ENCODE measurements at places on chromosomes 3 and 15. TPM values are rescaled to one million over a fixed set of nuclear protein-coding genes. Genes with fewer than 3 reads are reported as not detected.
A peak's percentile ranks its signal among the peaks of the same experiment; 100 is the strongest.

Gene GPR176
- not detected for total RNA-seq

Gene LTK
- total RNA-seq = 1.1 TPM

Gene ZNF620
- total RNA-seq = 5.5 TPM

Gene TP53BP1
- 27.9 TPM for total RNA-seq

GRCh38 chr3:116238846-116239565, 206.3 kb downstream of the LSAMP start:
- H3K36me3 ChIP-seq = no peaks in the 10 kb centered on the region
- DNase-seq = no peak
- no peak overlapping the region for H3K4me3 ChIP-seq

DNA sequence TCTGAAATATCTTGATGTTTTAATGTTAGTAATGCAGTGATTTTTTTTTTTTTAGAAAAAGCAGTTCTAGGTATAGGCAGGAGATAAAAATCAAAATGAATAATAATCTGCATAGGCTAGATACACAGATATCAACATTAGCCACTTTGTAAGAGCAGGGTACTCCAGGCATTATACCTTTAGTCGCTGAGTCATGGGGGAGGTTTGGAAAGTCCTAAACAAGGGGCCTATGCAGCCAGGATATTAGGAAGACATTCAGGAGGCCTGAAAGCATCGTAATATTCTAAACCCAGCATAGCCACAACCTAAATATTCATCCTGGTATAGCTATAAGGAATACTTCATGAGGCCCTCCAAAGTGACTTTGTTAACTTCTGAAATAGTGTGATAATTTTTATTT, 258.1 kb upstream of the NECTIN3 start:
- no peaks in the 10 kb centered on the region for H3K36me3 ChIP-seq
- H3K27me3 ChIP-seq = peaks cover 21% of the 10 kb centered on the region
- peaks cover 19% of the 10 kb centered on the region for H3K4me1 ChIP-seq
- H3K27ac ChIP-seq = no peak overlapping the region
- no peak overlapping the region for H3K4me3 ChIP-seq

GRCh38 chr15:66912001-66912400, 153.4 kb upstream of the SMAD3 start:
- peak overlapping the region; percentile 86 for H3K27ac ChIP-seq
- peak overlapping the region; percentile 45 for H3K4me3 ChIP-seq
- H3K36me3 ChIP-seq = peaks cover 8% of the 10 kb centered on the region
- DNase-seq = peak; percentile 80
- peaks cover 47% of the 10 kb centered on the region for H3K4me1 ChIP-seq
- peaks cover 8% of the 10 kb centered on the region for H3K27me3 ChIP-seq

- no peak for DNase-seq
- no peaks in the 10 kb centered on the region for H3K27me3 ChIP-seq
- H3K36me3 ChIP-seq = no peaks in the 10 kb centered on the region
- no peak overlapping the region for H3K27ac ChIP-seq
Observed at GRCh38 chr3:76479161-76479650, 560.7 kb upstream of the ROBO2 start.

GRCh38 chr15:63244399-63244798, 33.0 kb upstream of the APH1B start:
- peak overlapping the region; percentile 58 for H3K27ac ChIP-seq
- H3K36me3 ChIP-seq = peaks cover 63% of the 10 kb centered on the region
- H3K4me1 ChIP-seq = peaks cover 43% of the 10 kb centered on the region
- no peak for DNase-seq

DNA sequence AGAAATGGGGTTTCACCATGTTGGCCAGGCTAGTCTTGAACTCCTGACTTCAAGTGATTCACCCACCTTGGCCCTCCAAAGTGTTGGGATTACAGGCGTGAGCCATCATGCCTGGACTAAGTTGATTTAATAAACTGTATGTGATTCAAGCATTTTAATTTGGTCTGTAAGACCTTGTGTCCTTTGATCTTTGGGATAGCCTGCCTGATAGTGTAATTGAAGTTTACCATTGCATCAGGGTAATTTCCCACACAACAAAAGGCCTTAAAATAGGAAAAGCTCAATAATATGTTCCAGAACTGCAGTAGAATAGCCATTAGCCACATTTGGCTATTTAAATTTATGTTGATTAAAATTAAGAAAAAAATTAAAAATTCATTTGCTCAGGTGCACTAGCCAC, 25.2 kb upstream of the DENND6A start:
- no peaks in the 10 kb centered on the region for H3K36me3 ChIP-seq
- no peaks in the 10 kb centered on the region for H3K4me1 ChIP-seq
- no peak overlapping the region for H3K27ac ChIP-seq
- H3K4me3 ChIP-seq = no peak overlapping the region
- H3K27me3 ChIP-seq = no peaks in the 10 kb centered on the region

- no peak for DNase-seq
- no peak overlapping the region for H3K27ac ChIP-seq
- no peaks in the 10 kb centered on the region for H3K27me3 ChIP-seq
- H3K36me3 ChIP-seq = no peaks in the 10 kb centered on the region
- H3K4me3 ChIP-seq = no peak overlapping the region
- no peaks in the 10 kb centered on the region for H3K4me1 ChIP-seq
Observed at GRCh38 chr3:525415-525814, 328.9 kb downstream of the CHL1 start.

DNA sequence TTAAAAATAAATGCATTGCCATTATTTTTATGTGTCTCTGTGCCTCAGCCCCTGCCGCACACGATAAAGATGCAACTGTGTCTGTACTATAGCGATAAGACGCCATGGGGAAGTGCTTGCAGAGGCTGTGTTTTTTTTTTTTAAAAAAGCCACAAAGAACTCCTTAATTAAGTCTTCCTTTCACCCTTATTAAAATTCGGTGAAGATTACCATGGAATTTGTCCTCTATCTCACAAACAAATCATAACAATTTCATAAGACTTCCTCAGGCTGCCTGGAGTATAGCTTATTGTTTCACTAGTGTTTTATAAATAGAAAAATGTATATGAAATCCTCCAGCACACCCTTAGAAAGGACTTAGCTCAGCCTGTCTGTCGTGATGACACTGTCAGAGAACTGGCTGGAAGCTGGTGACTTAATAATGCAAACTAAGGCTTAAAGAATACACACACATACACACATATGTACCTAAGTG, 374.8 kb upstream of the SLCO3A1 start:
- H3K27me3 ChIP-seq = no peaks in the 10 kb centered on the region
- peaks cover 33% of the 10 kb centered on the region for H3K36me3 ChIP-seq
- DNase-seq = no peak
- no peak overlapping the region for H3K27ac ChIP-seq
- no peak overlapping the region for H3K4me3 ChIP-seq
